ENCODE measurements at places on chromosomes 1 and 21. TPM values are rescaled to one million over a fixed set of nuclear protein-coding genes. Genes with fewer than 3 reads are reported as not detected.

The KCNJ9 gene
- not detected for polyA plus RNA-seq

The RORC gene
- 0.07 TPM for polyA plus RNA-seq

The RO60 gene
- polyA plus RNA-seq, result 11.6 TPM

The PLEKHN1 gene
- polyA plus RNA-seq, result 0.36 TPM

The LGR6 gene
- polyA plus RNA-seq, result 0.28 TPM

The KIF14 gene
- polyA plus RNA-seq, result 0.01 TPM

- DNase-seq, result no peak
Observed at GRCh38 chr1:183953031-183953430, 84.5 kb downstream of the COLGALT2 start.

DNA sequence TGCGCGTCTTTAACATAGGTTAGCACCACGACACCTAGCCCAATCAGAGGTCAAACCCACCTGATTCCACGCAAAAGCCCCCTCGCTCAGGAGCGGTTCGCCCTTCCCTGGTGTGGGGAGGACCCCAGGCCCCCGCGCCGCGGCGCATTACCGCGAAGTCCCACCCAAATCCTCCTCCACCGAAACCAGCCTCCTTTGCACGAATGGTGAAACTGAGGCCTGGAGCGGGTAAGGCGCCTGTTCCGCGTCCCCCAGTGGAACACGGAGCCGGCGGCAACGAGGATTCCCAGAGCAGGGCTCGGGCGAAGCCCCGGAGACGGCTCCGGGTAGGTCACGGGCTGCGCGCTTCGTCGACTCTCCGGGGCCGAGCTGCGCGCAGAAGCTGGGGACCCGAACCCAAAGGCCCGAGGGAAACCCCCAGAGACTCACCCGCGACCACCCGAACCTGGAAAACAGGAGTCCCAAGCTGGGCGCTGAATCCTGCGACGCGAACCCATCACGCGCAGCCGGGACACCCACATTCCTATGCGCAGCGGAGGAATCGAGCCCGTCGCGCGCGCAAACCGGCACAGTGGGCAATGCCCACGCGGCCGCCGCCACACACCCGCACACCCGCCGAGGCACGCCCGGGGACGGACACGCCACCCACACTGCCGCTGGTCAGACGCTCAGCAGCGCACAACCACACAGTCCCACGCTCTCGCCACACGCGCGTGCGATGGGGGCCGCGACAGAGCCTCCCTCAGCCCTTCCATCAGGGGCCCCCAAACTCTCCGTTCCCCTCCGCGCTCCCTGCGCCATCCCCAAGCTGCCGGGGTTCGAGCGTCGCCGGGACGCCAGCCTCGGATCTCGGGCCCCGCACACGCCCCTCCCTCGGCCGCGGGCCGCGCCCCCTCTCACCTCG, 507 bp downstream of the GLIS1 start:
- no peak for DNase-seq

GRCh38 chr1:109773203-109773899, 9.6 kb upstream of the EPS8L3 start:
- DNase-seq, result peak; percentile 79

DNA sequence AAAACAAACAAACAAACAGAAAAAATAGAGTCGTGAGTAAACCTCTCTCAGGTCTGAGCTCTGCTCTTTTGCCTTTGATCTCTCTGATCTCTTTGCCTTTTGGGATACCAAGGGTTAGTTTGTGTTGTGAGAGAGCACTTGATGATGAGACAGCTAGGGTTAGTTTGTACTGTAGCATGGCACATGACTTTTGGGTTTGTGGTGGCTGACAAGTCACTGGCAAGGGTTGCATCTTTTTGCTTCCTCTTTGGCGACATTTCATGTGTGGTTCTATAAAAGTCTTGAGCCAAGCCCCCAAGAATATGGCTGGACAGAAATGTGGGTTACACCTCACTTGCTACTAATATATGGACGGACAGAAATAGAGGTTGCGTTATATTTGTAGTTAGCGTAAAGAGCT, 60.5 kb downstream of the TESK2 start:
- no peak for DNase-seq

GRCh38 chr1:88463401-88463985, 220.6 kb upstream of the PKN2 start:
- DNase-seq, result no peak

- no peak for DNase-seq
Observed at GRCh38 chr1:32448773-32449456, 16.0 kb upstream of the ZBTB8B start.

DNA sequence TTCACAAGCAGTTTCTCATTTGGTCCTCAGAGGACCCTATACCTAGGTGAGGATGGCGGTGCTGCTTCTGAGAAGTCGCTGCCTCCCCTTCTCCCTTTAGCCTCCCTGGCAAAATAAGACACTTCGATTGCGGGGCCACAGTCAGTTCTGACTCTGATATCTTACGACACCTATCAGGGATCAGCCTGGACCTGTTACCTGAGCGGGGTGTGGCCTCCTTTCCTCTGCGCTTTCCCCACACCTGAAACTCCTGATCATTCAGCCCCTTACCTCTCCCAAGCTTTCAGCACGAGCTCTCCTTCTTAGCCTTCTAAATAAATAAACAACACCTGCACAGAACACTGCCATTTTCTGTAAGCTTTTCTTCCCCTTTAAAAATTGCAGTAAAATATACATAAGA, 24.6 kb upstream of the GPR137B start:
- no peak for DNase-seq

DNA sequence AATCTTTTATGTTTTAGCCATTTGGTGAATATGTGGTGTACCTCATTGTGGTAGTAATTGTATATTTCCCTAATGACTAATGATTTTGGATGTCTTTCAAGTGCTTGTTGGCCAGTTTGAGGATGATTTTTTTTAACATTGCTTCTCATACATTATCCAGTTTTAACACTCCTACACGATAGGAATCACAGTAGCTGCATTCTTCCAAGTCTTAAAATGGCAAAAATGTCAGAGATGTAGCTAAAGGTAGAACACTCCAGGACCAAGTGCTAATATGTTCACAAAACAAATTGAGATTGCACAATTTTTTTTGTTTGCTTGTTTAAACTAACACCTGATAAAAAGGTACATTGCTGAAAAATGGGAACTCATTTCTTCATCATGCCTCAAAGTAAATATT, 11.7 kb downstream of the USP25 start:
- DNase-seq, result no peak

DNA sequence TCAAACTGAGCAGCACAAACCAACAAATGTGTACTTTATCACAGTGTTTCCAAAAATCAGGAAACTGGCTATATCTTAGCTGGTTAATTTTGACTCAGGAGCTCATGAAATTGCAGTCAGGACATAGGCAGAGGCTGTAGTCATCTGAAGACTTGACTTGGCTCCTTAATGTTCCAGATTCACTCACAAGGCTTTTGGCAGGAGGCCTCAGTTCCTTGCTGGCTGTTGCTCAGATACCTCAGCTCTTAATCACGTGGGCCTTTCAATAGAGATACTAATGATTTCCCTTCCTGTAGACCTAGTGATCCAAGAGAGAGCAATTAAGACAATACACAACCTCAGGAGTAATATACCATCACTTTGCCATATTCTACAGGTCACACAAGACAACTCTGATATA, 537.7 kb downstream of the BRINP3 start:
- DNase-seq, result no peak

GRCh38 chr1:47424336-47424982, 8.4 kb downstream of the FOXE3 start:
- no peak for DNase-seq

GRCh38 chr1:4797016-4797410, 142.6 kb downstream of the AJAP1 start:
- no peak for DNase-seq

DNA sequence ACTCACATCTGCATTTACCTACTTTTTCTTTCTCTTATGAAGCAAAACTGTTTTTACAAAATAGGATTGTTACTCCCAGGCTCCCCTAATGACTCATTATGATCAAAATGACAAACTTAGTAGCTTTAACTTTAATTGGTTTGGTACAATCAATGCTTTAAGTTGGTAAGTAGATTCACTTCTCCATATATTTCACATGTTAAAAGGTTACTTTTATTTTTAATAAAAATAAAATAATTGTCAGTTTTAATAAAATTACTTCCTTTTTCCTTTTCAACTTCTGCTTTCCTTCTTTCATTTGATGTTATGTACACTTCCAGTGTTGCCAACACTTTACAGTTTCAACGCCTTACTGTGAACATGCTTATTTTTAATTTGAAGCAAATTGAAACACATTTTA, 477.6 kb downstream of the SETD4 start:
- DNase-seq, result no peak

GRCh38 chr1:67816506-67816905, 16.8 kb downstream of the GNG12 start:
- DNase-seq, result no peak

DNA sequence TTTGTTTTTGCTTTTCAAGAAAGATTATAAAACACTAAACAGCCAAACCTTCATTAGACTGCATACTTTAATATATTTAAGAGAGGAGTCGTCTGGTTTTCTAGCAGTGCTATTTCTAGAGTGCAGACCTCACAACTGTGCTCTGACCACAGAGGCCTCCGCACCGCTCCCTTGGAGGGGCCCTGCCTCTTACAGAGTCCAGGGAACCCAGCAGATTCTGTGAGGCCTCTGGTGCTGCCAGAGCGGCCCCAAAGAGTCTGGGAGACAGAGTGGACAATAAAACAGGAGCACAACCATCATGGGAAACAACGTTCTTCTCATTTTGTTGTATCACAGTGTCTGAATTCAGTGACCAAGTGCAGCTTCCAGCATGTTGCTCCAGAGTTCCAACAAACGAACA, 5.8 kb downstream of the ATP5PO start:
- no peak for DNase-seq

DNA sequence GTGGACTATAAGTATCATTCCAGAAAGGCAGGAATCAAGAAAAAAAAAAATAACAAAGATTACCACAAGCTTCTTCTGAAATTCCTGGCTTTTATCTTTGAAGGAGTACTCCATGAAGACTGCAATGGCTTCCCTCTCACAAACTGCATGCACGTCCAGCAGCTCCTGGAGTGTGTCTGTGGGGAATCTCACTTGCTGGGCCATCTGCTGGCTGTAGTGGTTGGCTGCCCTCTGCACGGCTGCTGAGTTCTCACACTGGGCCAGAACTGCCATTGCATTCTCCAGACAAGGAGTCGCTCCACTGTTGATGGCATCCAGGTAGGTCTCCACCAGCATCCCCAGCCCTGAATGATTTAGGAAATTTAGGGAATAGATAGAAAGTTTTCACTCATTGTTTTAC, 23.3 kb upstream of the GBP2 start:
- DNase-seq, result no peak

DNA sequence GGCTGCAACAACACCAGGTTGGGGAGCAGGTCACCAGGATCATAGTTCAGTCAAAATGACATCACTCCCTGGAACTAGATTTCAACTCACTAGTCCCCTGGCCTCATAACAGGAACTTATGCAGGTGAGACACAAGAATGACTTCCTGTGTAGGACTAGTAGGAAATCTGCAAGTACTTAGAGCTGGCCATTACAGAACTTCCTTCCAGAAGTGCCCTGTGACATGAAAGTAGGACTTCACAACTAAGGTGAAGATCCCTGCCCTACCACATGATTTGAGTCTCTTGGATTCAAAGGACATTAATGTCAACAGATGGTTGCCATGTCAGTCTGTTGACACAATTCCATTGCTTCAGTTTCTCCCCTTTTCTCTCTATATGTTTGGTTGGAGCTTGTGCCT, 223.1 kb downstream of the RPS6KC1 start:
- no peak for DNase-seq

GRCh38 chr21:26900980-26901379, 55.8 kb upstream of the ADAMTS1 start:
- no peak for DNase-seq

- no peak for DNase-seq
Observed at GRCh38 chr21:45299864-45300785, 12.4 kb upstream of the POFUT2 start.

DNA sequence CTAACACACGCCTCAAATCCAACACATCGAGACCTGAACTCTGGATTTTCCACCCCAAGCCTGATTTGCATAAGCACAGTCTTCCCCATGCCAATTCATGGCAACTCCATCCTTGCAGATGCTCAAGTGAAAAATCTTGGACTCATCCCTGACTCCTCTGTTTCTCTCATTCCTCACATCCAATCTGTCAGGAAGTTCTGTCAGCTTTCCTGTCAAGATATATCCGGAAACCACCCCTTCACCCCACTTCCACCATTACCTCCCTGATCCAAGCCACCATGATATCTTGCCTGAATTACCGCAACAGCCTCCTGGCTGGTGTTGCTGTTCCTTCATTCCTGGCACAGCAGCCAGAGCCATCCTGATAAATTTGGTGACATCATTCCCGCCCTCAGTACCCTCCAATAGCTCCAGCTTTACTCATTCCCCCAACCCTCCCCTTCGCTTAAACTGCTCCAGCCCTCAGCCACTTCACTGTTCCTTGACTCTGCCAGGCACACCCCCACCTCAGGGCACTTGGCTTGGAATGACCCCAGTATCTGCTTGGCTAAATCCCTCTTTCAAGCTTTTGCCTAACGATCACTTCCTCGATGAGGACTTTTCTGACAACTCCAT, 17.4 kb downstream of the TCEA3 start:
- DNase-seq, result no peak

GRCh38 chr1:234408757-234409156, 35.5 kb downstream of the COA6 start:
- no peak for DNase-seq

GRCh38 chr1:87325982-87326738, 2.5 kb upstream of the LMO4 start:
- DNase-seq, result peak; percentile 81

- no peak for DNase-seq
Observed at GRCh38 chr1:234746798-234747196, 136.8 kb upstream of the IRF2BP2 start.

DNA sequence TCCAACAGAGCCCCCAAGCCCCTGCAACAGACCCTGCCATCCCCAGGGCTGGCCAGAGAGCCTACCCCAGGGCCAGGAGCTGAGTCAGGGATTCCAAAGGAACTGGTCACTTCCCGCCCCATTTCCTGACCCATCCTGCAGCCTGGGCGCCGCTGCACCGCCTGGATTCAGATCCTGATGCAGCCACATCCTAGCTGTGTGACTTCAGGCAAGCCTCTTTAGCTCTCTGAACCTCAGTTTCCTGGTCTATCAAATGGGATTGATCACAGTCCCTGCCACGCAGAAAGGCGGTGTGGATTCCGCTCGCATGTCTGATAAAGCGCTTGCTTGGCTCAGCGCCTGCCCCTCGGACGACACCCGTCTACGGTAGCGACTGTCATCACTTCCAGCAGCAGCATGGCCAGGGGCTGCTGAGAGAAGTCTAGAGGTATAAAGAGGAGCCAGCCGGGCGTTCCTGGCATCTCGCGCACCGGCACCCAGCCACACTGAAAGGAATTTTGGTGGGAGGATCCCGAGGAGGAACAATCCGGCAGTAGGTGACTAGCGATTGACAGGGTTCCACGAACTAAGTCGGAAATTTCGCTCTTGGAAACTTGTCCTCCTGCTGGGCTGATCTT, 10.1 kb downstream of the EPHA2 start:
- DNase-seq, result no peak

- DNase-seq, result no peak
Observed at GRCh38 chr1:154796303-154796892, 73.7 kb downstream of the KCNN3 start.

DNA sequence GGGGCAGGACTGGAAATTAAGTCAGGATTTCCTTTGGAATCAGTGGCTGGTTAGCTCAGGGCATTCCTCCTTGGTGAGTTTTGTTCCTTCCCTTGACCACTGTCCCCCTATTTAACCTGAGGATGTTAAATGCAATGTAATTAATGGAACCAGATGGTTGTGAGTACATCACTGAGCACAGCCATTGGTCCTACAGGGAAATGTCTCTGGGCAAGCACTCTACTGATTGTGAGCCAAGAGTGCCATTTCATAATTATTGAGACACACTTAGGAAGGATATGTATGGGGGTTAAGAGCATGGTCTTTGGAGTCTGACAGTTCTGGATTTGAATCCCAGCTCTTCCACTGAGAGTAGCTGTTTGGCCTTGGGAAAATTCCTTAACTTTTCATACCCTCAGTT, 74.4 kb downstream of the SPAG17 start:
- no peak for DNase-seq

All from B cell (primary cell).